Tibial artery (tissue), 4 donors: ENCODE measurements at places on chromosomes 13 and 19.

- DNase-seq, result no peak
Measured at GRCh38 chr13:79997244-79997643, 343.7 kb downstream of the SPRY2 start.

GRCh38 chr19:8120636-8121480, 28.5 kb downstream of the FBN3 start:
- no peak for DNase-seq

DNA sequence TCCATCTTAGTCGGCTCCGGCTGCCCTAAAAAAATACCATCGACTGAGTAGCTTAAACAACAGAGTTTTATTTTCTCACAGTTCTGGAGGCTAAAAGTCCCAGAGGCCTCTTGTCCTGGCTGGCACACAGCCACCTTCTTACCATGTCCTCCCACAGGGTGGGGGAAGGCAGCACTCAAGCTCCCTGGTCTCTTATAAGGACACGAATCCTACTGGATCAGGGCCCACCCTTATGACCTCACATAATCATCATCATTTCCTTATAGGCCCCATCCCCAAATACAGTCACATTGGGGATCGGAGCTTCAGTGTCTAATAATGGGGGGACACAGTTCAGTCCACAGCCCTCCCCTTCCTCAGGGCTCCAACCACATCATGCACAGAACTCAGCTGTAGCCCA, 2.6 kb upstream of the TUBA3C start:
- DNase-seq, result no peak

DNA sequence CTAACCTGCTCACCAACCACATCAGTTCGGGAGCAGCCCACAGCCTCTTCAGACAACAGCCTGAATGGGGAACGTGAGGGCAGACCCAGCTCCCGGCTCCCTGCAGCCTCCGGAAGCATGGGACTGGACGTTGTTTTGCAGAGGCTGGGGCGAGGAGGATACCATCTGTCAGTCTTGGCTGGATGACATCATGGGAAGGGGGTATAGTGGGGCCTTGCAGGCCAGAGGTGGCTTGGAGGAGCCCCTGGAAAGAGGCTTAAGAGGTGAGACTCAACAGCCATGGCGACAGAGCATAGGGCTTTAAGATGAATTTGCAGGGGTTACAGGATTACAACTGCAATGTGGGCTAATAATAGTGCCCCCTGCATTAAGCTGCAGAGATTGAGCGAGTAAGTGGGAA, 1.5 kb downstream of the FXYD3 start:
- no peak for DNase-seq

DNA sequence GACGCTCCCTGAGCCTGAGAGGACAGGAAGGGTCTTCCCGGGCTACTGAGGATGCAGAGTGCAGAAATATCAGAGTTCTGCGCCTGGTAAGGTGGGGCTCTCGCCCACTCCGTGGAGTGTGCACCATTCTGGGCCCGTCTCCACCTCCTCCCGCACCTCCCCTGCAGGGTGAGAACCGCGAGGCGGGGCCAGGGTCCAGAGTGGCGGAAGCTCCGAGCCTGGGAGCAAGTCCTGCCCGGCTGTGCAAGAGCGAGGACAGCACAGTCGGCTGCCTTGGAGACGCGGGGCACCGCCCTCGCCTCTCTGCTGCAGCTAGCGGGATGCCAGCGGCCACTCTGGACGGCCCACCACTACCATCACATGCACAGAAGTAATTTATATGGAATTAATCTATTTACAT, 2304.4 kb downstream of the PCDH9 start:
- no peak for DNase-seq

DNA sequence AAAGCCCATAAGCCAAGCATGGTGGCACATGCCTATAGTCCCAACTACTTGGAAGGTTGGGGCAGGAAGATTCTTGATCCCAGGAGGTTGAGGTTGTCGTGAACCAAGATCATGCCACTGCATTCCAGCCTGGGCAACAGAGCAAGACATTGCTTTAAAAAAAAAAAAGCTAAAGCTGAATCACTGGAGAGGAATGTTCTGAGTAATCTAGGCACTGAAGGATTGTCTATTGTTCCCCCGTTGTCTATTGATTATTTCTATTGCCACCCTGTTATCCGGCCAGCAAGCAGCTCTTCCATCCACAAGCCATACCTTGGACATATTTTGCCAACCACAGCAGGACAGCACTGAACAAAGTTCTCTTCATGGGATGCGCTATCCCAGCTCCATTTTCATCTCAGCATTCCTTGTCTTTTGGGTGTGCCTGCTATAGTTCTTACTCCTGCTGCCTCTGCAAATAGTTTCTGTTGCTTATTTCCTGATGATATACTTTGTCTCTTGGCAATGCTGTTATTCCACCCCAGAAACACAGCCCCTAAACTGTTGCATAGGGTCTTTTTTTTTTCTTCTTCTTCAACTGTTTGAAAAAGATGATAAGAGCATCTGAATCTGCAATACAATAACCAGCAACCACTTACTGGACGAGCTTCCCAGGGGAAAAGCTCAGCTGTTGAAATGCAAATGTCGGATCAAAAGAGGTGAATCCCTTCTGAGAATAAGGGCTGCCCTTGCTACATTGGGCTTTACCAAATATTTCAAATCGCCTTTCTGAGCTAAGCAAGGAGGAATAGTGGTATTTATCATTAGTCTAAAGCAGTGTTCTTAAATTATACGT, 22.2 kb upstream of the SIAH3 start:
- DNase-seq, result no peak

DNA sequence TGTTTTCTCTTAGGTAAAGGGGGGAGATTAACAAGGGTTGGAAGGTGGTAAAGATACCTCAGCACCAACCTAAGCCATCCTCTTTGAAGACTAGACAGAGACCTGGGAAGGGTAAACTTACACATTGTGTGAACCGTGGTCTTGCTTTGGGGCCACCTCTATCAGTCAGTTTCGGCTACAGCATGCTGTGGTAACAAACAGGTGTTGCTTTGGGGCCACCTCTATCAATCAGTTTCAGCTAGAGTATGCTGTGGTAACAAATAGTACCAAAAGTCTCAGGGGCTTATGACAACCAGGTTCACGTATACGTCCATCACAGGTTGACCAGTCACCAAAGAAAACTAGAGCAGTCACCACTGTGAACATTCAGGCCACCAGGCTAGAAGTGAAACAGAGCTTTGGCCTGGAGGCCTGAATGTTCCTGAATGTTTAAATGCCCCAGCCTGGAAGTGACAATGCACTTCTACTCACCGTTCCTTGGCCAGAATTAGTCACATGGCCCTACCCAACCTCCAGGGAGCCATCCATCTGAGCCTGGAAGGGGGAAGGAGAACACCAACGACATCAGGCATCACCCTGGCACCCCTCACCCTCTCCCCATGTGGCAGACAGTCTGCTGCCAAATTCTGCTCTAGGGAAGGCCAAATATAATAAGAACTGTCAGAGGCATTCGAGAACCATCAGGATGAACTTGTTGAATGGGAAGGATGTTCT, 3.8 kb downstream of the FXYD7 start:
- DNase-seq, result no peak

- DNase-seq, result no peak
Measured at GRCh38 chr13:50392977-50393376, 377.7 kb downstream of the KCNRG start.

- DNase-seq, result no peak
Measured at GRCh38 chr13:71871176-71871754, 4.3 kb upstream of the DACH1 start.

- DNase-seq, result no peak
Measured at GRCh38 chr19:347946-348861, 3.6 kb upstream of the MIER2 start.
